ENCODE measurements at places on chromosomes 16 and 17.

DNA sequence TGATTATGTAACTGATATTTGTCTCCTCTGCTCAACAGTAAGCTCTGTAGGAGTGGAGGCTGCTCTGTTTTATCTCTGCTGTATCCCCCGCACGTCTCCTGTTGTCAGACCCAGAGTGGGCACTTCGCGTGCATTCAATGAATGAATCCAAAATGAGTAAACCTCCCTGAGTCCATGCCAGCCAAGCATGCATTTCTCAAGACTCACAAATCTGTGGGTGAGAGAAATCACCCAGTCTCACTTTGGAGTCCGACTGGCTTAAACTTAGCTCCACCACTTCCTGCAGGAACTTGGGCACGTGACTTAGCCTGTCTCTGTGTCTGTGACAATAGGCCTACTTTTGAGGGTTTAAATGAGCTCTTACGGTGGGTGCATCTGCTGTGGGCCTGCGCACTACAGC is 3.7 kb downstream of the PNPO start:
- no peak for DNase-seq

DNA sequence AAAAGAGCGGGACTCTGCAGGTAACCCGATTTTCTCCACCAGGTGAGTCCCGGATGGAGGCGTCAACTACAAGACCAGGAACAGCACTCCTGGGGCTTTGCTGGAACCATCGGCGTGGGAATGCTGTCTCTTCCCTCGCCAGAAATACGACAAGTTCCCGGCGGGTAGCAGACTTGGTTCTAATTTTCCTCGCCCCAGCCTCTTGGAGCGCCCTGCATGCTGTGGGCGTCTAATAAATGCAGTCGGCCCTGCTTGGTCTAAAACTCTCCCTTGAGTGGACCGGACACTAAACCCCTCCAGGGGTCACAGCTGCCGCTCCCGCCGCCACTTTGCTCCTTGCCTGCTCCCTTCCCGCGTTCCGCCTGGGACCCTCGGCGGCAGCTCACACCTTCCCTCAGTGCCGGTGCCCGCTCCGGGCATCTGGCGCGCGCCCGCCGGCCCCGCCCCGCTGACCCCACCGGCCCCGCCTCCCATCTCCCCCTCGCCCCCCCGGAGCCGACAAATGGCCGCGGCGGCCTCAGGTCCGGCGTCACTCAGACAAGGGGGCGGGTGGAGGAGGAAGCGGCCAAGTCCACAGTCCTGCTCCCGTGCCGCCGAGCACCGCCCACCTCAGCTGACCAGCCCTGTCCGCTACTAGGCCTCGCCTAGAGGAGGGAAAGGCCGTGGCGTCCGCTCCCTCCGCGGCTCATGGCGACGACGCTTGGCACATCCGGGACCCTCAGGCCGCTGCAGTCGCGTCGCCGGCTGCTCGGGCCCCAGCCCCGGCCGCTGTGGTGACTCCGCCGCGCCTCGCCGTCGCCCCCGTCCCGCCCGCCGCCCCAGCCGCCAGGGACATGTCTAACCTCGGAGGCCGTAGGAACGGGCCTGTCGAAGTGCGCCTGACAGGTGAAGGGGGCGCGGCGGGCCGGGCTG is 65.8 kb downstream of the KPNA2 start:
- peak; percentile 88 for DNase-seq

DNA sequence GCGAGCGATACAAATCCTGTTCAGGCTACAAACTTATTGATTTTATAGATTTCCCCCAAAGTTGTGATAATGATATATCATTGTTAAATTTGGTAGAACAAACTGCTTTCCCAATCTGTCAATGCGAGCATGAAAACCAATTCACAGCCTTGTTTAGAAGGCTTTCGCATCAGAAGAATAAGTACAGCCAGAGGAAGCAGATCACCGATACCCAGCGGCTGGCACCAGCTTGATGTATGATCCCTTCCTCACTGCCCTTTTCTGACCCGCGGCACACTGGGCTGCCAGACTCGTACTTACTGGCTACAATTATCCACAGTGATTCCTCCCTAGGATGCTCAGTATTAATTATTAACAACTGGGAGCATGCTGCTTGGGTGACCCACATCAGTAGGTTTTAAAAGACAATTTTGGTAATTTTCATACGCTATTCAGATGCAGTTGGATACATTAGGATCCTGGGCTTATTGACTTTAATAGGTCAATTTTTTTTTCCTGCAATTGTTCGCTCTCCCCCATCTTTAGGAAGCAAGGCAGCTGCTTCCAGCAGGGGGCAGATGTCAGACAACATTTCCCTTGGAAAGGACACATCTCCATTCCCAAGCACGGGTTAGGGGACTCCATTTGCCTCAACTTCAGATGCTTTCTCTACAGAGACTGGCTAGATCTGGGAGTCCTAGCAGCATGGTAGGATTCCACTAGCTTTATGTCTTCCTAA is 582.7 kb upstream of the PSMD7 start:
- DNase-seq = peak; percentile 39

DNA sequence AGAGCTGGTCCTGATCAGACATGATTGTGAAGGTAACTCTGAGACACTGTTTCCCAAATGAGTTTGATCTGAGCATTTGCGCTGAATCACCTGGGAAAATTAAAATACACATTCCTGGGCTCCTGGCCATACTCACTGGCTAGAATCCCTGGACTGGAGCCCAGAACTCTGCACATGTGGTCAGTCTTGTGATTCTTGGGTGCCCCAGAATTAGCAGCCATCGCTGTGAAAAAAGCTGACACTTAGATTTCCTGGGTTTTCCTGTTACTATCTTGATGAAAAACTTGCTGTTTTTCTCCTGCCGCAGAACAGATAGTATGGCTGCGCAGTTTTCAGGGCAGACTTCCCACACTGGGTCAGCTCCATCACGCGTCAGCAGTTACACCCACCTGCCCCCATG is 24.6 kb downstream of the NECAB2 start:
- DNase-seq = no peak

DNA sequence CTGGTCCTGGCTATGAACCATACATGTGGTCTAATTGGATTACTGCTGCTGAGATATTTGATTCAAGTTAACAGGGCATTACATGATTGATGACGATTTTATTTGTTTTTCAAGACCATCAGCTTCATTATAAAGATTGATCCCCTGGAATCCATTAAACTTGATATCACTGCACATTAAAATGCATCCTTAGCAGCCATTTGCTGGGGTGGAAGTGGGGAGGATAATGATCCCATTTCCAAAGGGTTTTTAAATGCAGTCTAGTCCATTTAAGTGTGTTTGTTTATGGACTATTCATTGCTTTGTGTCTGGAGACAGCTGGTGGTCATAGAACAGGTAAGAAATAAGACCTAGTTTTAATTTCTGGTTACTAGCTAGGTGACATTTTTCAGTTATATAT is 40.9 kb downstream of the ADAMTS18 start:
- no peak for DNase-seq

GRCh38 chr17:64066716-64067115 is 46.3 kb upstream of the ICAM2 start:
- no peak for DNase-seq

DNA sequence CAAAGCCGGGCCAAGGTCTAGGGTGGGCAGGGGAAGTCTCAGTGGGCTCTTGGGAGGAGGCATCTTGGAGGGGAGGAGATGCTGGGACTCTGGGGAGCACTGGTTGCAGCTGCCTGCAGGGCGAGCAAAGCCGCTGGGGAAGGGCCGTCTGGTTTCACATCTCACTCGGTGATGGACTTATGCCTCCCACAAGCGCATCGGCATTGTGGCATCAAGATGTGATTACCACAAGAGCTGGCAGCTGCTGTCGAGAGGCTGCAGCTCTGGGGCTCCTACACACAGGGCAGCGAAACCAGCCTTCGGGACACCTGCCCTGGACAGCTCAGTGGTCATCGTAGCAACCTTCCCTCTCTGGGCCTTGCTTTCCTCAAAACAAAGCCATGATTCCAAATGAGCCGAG is 3.1 kb upstream of the KCNJ12 start:
- DNase-seq = no peak

DNA sequence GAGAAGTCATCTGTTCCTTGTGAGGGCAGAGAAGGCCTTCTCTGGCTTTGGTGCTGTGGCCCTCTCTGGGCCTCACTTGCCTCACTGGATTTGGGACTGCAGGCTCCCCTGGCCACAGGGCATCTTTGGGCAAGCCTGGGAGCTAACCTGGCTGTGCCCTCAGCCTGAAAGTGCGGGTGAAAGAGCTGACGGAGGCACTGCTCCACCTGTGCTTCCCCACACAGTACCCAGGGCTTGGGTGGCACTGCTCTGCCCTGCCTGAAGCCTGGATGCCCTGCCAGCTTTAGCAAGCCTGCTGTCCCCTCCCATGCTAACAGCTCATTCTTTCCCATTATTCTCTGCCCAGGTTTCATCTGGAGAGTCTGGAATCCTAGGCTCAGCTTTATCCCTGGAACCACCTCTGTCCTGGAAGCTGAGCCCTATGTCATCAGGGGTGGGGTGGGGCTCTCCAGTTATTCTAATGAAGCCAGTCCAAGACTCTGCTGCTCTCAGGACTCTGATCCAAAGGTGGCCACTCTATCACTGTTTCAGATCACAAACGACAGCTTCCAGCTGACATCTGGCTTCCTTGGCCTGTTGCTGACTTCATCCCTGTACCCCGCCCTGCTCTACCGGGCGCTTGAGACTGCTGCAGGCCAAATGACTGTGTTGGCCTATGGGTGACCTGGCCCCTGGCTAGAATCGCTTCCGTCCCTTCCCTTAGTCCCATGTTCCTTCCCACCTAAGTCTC is 29.3 kb downstream of the HIC1 start:
- DNase-seq = peak; percentile 66

DNA sequence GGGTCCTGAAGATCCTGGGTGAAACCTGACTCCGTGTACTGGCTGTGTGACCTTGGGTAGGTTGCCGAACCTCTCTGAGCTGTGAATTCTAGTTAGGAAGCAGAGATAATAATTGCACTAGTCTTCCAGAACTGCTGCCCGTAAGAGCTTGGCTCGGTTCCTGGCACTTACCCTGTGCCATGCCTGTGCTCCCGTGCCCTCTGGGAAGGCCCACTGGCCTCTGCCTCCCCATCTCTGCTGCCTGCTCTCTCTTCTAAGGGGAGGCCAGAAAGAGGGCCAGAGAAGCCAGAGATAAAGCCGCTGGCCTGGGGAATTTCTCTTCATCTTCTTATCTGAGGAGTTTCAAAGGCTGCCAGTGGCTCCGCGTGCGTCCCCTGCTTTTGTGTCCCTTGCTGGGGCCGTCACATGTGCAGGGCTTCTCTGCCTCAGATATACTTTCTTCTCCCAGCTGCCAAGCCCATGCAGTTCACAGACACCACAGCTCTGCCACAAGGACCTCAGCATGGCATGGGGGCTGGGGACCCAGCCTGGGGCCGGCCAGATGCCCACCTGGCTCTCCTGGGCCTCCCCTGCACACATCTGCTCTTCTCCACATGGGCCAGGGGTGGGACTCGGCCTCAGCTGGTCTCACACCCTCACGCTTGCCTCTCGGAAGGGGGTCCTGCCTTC is 145.2 kb downstream of the SDK2 start:
- no peak for DNase-seq

DNA sequence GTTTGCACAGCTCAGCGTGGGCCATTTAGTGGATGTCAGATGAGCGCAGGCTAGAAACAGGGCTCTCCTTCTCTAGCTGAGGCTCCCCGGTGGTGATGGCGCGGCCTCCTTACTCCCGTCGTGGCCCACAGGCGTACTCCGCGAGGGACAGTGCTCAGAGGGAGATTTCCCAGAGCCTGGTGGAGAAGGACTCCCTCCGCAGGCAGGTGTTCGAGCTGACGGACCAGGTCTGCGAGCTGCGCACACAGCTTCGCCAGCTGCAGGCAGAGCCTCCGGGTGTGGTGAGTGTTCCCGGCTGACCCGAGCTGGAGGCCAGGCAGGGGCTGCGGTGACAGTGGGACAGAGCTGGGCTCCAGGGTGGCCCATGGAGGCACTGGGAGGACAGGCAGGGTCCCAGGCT is 21.4 kb downstream of the CARD14 start:
- DNase-seq = peak; percentile 45

DNA sequence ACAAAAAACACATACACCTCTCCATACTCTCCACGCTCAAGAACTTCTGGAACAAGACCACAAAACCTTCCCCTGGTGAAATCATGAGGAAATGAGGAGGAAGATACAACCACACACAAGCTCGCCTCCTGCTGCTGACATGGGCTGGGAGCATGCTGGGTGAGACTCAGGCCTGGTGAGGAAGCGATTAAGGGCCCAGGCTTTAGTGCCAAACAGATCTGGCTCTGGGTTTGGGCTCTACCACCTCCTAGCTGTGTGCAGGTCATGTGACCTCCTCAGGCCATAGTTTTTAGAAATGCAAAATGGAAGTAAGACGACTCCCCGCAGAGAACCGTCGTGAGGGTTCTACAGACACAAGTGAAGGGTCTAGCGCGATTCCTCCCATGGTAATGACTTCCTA is 41.3 kb downstream of the VAC14 start:
- DNase-seq = peak; percentile 79

DNA sequence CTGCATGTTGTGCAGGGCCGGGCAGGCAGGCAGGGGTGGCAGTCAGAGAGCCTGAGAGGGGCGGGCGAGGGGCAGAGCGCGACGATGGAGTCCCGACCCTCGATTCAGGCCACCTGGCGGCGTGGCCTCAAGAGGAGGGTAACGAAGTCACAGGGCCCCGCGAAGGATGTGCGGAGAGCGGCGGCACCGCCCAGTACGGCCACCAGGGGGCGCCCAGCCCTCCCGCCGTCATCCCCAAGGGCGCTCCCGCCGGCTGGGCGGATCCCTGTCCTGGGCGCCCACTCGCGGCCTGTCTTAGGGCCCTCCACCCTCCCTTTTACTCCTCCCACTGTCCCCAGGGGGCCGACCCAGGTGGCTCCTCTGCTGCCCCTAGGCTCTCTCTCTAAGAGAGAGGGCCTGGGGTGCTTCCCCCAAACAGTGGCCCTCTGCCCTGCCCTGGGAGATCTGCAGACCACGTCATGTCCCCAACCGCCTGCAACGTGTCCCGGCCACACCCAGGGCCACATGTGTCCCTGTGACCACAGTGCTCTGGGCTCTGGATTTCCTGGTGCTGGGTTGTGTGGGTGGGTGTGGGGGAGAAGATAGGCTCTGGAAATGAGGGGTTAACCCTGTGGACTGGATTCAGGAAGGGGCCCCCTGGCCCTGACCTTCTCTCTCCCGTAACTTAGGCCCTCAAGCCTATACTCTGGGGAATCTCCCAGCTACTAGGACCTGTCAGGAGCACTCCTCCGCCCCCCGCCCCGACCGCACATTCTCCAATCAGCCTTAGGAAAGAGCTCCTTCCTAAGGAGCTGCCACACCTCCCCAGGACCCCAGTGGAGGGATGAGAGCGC is 5.9 kb downstream of the DPEP2 start:
- DNase-seq = peak; percentile 92

Data from ELF-1 (cell line).